ENCODE measurements at places on chromosomes 2 and 18.

GRCh38 chr18:80009661-80010550 is 21.5 kb upstream of the TXNL4A start:
- no peak for DNase-seq

- no peak for DNase-seq
These were observed 116.7 kb downstream of the DSC3 start for GRCh38 chr18:30925795-30926194.

GRCh38 chr2:86522711-86523110 is 40.5 kb downstream of the CHMP3 start:
- no peak for DNase-seq

DNA sequence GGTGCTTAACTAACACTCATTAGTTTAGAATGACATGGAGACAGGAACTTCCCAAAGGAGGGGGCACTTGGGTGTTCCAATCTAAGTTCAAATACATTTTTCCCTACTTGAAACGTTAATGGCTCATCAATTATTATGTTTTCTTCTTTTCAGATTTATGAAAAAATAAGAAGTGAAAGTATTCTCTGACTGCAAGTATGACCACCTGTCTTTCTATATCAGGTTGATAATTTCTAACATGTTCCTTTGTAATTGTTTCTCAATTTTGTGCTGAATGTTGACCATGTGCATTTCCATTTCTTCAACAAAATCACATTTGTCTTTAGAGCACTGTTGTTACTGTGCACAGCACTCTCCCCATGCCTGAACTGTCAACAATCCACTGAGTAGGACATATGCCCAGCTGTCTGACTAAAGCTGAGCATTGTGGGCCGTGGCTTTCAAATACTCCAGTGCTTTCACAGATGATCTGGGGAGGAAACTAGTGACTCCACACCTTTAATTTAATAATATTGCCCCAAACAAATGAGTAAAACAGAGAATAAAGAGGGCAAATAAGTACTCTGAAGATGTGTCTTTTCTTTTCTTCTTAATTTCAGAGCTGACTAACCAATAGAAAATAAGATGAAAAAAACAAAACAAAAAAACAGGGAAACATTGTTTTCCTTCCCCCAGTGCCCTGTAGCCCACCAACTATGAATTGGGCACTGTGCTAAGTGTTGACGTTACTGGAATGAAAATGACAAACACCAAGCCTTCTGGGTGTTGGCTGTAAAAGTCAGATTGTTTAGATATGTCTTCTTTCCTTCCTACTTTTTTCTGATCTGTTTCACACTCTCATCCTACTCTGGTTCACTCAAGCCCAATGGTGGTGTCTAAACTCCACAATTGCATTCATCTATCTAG is 16.0 kb downstream of the LANCL1 start:
- DNase-seq, result no peak

DNA sequence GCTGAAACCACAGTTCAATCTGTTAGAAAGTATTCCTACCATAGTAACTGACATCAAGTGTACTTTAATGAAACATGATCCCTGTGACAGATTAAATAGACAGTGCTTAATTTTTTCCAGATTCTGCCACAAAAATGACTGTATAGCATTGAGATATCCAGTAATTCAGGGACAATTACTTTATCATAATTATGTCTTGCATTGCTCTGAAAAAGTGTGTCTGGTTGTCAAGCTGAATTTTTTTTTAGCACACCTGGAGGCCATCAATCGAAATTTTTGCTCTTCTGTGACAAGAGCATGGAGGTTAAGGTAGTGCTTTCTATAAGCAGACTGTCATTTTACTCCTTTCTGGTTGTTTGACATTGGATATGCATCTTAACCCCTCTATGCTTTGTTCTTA is 1083.8 kb upstream of the NRXN1 start:
- DNase-seq, result no peak

- no peak for DNase-seq
These were observed 201.9 kb upstream of the RBMS1 start for GRCh38 chr2:160695402-160696086.

GRCh38 chr2:109318150-109318948 is 189.3 kb downstream of the SH3RF3 start:
- DNase-seq, result no peak

- no peak for DNase-seq
These were observed 256.5 kb downstream of the CD226 start for GRCh38 chr18:69691008-69691760.

- no peak for DNase-seq
These were observed 54.3 kb downstream of the ITGA6 start for GRCh38 chr2:172481507-172482262.

GRCh38 chr2:65053199-65053598 is 3.0 kb upstream of the CEP68 start:
- no peak for DNase-seq

- DNase-seq, result no peak
These were observed 235.9 kb upstream of the BOD1L2 start for GRCh38 chr18:56910967-56911366.

DNA sequence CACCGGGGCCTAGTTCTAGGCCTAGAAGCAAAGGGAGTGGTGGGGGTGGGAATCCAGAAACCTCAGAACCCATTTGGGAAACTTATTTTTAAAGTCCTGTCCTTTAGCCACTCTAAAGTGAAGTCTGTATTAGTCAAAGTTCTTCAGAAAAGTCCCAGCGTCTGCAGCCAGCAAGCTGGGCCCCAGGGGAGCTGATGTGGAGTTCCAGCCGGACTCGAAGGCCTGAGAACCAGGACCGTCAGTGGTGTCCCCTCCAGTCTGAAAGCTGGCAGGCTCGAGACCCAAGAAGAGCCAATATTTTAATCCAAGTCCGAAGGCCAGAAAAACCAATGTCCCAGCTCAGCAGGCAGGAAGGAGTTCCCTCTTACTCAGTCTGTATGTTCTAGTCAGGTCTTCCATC is 32.4 kb downstream of the ID2 start:
- no peak for DNase-seq

DNA sequence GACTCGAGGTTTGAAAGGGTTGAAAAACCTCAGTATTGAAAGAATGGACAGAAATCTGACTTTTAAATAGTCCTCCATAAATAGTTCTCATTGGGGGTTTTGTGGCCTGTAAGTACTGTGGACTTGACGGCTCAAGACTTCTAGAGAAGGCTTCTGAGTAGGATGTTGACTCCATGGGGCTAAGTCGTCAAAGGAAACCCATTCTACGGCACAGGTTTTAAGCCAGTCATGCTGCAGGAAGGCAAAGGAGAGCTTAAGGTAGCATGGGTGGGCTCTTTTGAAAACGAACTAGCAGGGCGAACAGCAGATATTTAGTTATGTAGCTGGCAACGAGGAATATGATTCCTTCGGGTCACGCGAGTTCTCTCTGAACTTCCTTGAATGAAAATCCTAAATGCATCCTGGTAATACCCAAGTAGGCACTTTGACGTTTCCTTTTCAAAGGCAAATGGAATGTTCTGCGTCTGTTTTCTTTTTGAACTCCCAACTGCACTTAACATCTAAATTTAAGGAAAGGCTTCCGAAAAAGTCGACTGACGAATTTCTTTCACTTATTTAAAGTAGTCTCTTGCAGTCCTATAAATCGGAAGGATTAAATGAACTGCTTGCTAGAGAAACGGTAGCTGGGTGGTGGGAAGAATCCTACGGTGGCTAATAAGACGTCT is 1.1 kb upstream of the NEDD4L start:
- no peak for DNase-seq

GRCh38 chr2:186518945-186519344 is 32.9 kb downstream of the ZC3H15 start:
- no peak for DNase-seq

DNA sequence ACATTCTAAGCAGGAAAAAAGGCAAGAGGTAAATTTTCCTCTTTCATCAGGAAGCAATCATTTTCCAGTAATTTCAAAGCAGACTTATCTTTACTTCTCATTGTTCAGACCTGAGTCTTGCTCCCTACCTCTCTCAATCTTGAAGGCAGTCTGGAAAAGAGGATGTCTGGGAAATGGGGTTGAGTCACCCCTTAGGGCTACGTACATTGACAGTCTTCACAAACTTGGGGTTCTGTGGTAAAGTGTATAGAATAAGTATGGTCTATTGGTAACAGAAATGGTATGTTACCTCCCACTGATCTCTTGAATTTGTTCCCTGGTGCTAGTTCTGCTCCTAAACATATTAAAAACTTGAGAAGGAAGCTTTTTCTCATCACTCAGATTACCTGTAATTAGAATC is 361.3 kb downstream of the SS18 start:
- no peak for DNase-seq

DNA sequence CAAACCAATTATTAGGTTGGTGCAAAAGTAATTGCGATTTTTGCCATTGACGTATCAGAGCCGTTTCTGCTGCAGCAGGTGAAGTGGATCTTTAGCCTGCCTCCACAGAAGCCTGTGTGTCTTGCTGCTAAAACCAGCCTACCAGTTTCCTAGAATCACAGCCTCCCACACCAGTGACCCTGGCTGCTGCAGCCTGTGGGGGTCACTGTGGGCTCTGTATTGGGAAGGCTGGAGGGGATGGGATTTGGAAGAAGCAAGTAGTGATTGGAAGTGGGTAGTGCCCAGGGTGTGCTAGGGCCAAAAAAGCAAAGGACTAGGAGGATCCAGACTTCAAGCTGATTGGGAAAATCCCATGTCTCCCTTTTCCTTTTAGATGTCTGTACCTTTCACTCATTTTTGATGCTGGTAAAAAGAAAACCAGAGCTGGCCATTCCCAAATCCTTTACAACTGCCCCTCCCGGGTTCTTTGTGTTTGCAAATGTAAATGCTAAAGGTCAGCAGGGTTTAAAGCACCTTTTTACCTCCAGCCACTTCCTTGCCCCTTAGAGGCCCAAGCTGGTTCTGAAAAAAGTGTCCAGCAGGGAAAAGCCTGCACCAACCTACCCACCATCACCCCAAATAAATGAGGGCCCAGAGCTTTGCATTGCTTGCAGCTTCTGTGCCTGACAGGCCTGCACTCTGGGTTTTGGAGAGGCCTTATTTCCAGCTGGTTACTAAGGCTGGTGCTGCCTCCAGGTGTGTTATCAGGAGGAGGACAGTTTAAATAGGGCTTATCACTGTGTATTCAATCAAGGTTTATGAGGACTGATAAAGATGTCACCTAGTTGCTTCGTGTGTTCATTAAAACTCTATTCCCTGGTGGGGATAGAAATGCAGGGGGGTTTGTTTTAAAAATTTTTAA is 172.0 kb downstream of the MIB1 start:
- no peak for DNase-seq

- DNase-seq, result no peak
These were observed 456.0 kb upstream of the ZEB2 start for GRCh38 chr2:144975881-144976280.

DNA sequence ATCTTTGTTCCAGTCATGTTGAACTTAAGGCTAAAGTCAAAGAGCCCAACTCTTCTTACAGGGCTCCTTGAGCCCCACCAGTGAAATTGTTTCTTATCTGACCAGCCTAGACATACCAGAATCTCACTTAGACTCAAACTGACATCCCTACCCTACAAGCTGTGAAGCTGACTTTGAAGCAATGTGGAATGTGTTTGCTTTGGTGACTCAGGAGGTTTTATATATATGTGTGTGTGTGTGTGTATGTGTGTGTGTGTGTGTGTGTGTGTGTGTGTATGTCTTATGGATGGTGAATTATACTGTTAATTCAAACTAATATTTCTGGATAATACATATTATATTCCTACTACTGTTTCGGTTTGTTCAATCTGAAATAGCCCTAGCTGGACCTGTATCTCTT is 67.3 kb downstream of the CAMKMT start:
- no peak for DNase-seq

- DNase-seq, result no peak
These were observed 19.9 kb upstream of the IL1RL1 start for GRCh38 chr2:102291319-102292075.

DNA sequence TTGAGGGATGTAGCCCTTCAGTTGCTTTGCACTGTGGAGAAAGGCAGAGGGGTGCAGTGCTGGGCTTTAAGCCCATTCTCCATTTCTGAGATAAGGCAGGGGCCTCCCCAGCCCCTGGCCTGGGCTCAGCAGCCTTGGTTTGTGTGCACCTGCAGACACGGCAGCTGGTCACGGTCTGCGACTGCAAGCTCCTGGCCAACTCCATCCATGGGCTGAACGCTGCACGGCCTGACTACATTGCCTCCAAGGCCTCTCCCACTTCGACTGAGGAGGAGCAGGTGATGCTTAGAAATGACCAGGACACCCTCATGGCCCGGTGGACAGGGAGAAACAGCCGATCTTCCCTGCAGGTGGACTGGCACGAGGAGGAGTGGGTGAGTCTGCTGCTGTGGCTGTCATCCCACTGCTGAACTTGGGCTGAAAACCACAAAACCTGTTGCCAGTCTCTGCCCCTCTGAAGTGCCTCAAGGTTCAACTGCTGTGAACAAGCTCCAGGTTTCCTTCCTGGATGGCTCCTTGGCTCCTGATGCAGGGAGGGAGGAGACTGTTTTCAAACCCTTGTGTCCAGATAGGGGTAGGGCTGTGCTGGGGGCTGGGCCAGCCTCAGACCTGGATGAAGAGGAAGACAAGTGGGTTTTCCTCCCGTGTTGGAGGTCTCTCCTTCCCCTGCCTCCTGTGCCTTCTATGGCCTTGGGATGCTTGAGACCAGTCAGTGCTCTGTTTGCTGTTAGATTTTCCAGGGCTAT is 54.0 kb downstream of the COA5 start:
- no peak for DNase-seq

DNA sequence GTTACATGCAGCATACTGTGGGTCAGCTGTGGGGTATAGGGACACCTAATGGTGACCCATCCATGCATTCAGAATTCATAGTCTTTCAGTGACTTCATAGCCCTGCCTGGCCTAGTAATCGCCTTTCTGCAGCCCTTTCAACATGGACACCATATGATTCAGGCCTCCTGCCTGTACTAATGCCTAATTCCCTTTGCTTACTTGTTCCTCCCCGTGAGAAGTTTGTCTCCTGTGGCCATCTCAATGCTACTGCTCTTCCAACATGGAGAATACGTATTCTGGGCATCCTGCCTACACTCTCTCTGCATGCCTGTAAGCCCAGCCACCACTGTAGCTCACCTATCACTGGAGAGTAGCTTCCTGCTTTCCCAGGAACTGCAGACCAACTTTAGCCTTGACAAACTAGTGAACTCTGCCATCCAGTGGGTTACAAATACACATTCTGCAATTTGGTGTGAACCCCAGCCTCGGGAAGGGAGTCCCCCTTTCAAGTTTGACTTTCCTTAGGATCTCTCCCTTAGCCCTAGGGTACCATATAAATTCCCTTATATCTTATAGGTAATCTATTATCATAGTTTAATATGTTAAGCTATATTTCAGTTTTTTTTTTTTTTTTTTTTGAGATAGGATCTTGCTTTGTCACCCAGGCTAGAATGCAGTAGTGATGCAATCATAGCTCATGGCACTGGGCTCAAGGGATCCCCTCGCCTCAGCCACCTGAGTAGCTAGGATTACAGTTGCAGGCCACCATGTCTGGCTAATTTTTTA is 22.3 kb downstream of the M1AP start:
- no peak for DNase-seq

- no peak for DNase-seq
These were observed 2.5 kb upstream of the HOXD4 start for GRCh38 chr2:176148751-176149421.

DNA sequence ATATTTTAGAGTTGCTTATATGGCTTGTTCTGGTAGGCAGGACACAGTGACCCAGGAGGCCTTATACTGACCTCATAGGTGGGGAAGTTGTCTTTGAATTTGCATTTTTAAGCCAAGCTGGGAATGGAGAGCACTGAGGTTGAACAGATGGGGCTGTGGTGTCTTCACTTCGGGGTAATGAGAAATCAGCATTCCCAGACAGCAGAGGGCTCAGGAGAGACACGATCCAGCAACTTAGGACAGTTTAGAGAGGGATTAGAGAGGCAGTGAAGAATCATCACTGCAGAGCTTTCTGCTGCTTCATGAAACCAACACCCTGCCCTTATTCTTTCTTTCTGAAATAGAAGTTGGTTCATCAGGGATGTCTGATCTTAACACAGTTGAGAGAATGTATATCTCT is 202.4 kb downstream of the TDRD15 start:
- DNase-seq, result no peak

GRCh38 chr2:232263295-232263694 is 115.3 kb upstream of the ALPP start:
- DNase-seq, result no peak

Data from activated T-cell treated with anti-CD3 and anti-CD28 coated beads, Interleukin-2, amount 50 U/mL, for 48 hours (primary cell).